ENCODE measurements at places on chromosomes 1 and 21.

DNA sequence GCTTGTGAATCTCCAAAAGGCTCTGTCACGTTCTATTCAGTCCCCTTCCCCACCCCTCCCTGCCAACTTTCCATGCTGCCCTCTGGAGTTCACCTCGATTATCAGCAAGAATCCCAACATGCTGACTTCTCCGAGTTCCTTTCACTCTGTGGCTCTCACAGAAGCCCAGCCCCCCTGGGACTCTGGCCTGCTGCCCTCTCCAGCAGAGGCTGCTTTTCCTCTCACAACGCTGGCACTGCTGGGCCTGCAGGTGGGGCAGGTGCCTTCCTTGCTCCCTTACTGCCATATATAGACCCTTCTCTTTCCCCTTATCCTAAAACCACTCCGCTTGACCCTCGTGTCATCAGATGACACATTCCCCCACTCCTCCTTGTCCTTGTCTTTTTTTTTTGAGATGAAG is 10.2 kb upstream of the RNF186 start:
- no peak for DNase-seq

DNA sequence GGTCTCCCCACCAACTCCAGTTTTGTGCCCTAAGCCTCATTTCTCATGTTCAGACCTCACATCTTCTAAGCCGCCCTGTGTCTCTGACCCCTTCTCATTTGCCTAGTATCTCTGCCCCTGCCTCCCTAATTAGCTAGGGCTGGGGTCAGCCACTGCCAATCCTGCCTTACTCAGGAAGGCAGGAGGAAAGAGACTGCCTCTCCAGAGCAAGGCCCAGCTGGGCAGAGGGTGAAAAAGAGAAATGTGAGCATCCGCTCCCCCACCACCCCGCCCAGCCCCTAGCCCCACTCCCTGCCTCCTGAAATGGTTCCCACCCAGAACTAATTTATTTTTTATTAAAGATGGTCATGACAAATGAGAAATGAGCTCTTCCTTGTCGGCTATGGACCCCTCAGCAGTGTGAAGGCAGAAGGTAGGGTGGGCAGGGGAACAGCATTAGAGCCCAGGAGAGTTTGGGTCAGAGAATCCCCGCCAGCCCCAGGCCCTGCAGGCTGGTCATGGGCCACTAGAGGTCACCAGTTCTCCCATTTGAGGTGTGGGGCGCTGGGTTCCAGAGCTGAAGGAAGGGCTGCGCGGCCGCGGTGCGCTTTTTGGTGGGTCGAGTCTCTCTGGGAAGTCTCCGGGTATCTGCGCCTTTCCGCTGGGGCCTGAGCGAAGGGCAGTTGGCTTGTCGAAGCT is 11.5 kb downstream of the ADAMTSL4 start:
- peak; percentile 87 for DNase-seq

GRCh38 chr1:165353731-165354671 is 2.5 kb downstream of the LMX1A start:
- DNase-seq: no peak

- DNase-seq: no peak
Measured at GRCh38 chr1:18932879-18933278, 23.6 kb downstream of the IFFO2 start.

DNA sequence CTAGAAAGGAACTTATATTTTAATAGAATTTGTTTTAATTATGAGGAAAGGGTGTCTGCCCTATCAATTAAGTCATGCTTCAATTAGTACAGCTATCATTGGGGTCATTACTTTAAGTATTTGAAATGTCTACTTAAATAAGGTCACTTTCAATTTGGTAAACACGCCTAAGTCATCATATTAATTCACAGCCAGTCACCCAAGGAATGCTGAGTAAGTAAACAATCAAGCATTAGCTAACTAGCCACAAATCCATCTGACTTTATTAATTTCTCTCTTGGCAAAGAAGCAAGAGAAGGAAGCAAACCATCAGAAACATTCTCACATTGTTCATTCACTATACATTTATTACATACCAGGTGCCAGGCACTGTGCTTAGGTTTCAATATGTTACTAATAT is 1.2 kb upstream of the LRRC52 start:
- DNase-seq: no peak

- no peak for DNase-seq
Measured at GRCh38 chr1:225114354-225114990, 185.0 kb downstream of the DNAH14 start.

- no peak for DNase-seq
Measured at GRCh38 chr21:36459098-36459497, 20.8 kb downstream of the CLDN14 start.

DNA sequence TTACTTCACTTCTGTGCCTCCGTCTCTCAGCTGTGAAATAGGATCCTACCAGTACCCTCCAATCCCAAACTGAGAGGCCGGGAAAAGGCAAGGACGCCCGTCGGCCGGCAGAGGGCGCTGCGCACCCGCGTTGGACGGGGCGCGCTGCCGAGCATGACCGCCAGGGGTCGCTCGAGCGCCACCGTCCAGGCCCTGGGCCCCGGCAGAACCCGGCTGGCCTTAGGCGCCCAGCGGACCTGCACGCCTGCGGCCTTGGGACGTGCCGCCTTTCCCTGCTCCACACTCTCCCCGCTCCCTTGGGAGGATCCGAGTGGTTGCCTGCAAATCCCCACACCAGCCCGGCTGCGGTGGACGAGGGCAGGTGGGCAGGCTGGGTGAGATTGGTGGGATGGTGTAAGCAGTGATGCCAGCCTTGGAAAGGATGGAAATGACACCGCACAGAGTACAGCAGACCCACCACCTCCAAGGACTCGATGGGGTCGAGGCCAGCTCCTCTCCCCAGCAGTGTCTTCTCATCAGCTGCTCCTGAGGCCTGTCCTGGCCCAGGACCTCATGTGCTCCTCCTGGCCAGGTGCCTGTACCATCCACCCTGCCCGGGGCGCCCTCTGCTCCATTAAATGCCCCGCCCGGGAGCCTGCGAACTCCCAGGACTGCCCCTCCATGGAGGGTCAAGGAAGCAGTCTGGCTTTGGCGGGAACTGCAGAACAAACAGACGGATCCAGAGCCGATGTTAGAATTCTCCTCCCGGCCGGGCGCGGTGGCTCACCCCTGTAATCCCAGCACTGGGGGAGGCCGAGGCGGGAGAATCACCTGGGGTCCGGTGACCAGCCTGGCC is 47.4 kb upstream of the LBR start:
- DNase-seq: peak; percentile 24

DNA sequence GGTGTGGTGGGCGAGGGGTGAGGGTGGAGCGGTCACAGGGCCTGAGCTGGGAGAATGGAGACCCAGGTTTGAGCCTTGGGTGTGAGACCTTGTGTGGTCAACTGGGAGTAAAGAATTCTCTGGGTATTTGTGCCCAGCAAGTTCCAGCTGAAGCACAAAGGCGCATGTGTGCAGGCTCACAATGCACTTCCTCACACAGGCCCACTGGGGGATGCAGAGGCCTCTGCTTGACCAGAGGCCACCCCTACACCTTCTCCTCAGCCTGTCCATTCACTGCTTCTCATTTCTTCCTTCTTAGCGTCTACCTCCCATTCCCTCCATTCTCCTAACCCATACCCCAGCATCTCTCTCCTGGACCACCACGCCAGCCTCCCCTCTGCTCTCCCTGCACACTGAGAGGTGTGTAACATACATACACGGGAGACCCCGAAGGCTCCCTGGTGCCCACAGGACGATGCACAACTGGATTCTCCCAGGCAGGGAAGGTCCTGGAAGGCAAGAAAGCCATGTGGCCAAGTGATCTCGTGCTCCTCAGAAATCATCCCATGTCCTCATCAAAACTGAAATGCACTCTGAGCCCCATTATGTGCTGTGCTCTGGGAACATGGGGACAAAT is 12.3 kb upstream of the TTC39A start:
- no peak for DNase-seq

GRCh38 chr1:174777262-174777661 is 222.5 kb upstream of the CACYBP start:
- no peak for DNase-seq

- DNase-seq: no peak
Measured at GRCh38 chr1:219076326-219076937, 97.2 kb upstream of the LYPLAL1 start.

GRCh38 chr1:240254778-240255291 is 163.2 kb downstream of the FMN2 start:
- DNase-seq: no peak

DNA sequence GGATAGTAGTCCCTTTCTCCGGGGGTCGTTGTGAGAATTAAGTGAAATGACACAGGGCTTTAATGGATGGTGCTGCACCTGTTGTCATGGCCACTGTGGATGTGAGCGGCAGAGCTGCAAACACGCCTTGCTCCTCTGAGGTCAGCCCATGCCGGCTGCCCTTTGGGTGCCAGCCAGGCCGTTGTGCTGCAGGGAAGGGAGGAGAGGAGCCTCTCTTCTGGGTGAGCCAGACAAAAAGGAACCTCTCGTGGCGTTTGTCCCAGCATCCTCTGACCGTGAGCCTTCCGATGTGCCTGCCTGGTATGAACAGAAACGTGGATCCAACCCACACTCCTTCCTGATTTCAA is 383.0 kb upstream of the VAMP3 start:
- no peak for DNase-seq

GRCh38 chr1:33712186-33712585 is 151.7 kb upstream of the HMGB4 start:
- DNase-seq: no peak

GRCh38 chr1:60668585-60668984 is 413.8 kb upstream of the NFIA start:
- DNase-seq: no peak

- DNase-seq: no peak
Measured at GRCh38 chr1:21827141-21827679, 15.1 kb downstream of the LDLRAD2 start.

- DNase-seq: no peak
Measured at GRCh38 chr1:38804062-38804886, 55.3 kb downstream of the RRAGC start.

DNA sequence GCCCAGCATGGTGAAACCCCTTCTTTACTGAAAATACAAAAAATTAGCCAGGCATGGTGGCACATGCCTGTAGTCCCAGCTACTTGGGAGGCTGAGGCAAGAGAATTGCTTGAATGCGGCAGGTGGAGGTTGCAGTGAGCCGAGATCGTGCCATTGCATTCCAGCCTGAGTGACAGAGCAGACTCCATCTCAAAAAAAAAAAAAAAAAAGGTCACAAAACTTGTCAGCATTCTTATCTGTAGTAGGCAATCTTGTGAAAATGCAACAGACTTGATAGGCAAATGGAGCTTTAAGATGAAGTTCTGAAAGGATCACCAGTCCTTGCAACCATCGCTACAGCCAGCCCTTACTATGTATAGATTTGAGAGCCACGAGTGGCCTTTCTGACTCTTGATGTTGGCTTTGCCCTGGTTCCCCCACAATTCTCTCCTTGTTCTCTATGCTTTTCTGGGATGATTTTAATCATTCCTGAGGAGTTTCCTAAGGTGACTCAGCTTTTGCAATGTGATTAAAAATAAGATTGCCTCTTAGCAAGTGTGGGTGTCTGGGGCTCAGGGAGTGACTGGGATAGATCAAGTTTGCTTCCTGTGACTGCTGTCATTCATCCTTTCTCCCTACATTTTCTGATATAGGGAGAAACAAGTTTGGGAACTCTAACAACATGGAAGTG is 7.1 kb upstream of the MAP1LC3C start:
- DNase-seq: no peak

DNA sequence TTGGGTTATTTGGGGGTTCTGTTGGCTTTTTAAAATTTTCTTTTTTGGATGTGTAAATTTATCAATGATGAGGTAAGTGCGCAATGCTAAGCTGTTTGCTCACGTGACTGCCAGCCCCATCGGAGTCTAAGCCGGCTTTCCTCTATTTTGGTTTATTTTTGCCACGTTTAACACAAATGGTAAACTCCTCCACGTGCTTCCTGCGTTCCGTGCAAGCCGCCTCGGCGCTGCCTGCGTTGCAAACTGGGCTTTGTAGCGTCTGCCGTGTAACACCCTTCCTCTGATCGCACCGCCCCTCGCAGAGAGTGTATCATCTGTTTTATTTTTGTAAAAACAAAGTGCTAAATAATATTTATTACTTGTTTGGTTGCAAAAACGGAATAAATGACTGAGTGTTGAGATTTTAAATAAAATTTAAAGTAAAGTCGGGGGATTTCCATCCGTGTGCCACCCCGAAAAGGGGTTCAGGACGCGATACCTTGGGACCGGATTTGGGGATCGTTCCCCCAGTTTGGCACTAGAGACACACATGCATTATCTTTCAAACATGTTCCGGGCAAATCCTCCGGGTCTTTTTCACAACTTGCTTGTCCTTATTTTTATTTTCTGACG is 3.1 kb downstream of the OLIG2 start:
- no peak for DNase-seq

DNA sequence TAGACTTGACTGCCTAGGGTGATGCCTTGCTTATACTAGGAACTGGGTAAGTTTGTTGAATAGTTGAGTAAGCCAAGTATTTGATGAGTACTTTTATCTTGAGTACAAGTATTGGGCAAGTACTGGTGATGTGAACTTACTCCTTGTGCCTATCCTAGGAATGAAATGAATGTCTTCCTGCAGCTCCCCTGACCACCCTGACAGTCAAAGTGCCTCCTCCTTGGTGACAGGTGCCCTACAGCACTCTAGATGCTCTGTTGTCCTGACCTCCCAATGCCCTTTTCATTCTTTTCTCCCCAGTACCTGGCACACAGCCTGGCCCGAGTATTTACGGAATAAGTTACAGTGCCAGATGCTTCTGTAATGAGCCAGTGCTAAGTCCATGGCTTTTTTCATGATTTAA is 25.5 kb downstream of the PCSK9 start:
- peak; percentile 70 for DNase-seq

DNA sequence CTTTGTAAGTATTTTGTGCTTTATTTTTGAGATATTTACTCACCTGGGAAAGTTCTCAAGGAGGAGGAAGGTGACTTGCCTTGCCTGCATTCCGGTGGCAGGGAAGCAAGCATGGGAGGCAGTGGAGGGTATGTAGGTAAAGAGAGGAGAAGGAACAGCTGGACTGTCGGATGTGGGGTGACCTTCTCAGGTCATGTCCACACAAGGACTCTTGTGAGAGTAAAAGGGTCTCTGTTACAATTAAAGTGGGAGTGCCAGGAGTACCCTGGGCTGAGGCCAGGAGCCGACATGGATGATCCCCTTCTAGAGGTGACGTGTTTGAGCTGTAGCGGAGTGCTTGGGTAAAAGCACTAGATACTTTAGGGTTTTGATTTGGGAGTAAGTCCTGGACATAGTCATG is 25.0 kb downstream of the UBE4B start:
- DNase-seq: no peak

DNA sequence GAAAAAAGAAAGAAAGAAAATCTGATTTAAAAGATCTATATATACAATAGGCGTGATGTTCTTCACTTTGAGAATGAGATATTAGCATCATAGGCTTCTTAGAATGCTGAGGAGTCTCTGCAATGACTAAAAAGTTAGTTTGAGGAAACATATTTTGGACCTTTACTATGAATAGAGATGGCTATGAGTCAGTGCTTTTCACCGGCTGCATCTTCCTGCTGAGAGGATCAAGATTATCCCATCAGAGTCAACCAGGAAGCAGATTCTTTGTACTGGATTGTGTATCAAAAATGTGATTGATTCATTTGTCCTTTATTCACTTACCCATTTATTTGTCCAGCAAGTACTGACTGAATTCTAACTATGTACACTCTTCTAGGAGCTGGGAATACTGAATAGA is 144.2 kb downstream of the KCNK2 start:
- DNase-seq: no peak

All from NCI-H446 treated with DMSO at 0.1 percent for 48 hours (cell line).